ENCODE measurements at places on chromosomes 16 and 17.

- no peak for ATAC-seq
These were observed 18.1 kb upstream of the CNEP1R1 start for GRCh38 chr16:50006964-50007363.

GRCh38 chr17:56185491-56186221, 32.4 kb downstream of the ANKFN1 start:
- peak; percentile 53 for ATAC-seq

GRCh38 chr17:51434434-51435170, 174.3 kb downstream of the UTP18 start:
- ATAC-seq = no peak

DNA sequence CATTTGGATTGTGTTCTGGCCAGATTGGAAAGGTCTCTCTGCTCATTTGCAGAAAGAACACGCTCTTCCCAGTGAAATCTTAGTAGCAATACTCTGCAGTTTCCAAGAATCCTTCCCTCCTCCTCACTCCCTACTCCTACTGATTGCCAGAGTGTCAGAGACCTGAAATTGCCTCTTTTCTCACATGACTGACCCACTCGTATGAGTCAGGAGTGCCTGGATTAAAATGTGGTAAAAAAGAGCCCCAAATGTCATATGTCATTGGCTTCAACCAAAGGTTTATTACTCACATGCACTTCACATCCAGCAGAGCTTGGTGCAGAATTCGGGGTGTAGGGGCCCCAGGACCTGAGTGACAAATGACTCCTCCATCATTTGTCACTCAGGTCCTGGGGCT, 39.7 kb upstream of the IRX3 start:
- no peak for ATAC-seq

DNA sequence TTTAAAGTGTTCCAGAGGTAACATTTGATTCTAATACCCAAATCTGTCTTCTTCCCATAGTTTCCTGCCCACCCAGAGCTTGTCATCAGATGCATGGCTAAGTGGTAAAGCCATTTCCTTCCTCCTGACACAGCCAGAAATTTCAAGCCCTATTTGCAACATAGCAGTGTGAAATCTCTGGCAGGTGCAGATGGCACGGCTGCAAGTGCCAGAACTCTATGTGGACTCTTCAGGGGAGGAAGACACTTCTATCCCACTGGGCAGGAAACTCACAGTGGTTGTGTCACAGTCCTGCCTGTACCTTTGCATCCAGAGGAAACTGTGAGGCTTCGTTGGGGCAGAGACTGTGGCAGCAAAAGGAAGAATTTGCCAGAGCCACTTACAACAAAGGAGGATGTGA, 13.2 kb downstream of the DYNLRB2 start:
- ATAC-seq = no peak

DNA sequence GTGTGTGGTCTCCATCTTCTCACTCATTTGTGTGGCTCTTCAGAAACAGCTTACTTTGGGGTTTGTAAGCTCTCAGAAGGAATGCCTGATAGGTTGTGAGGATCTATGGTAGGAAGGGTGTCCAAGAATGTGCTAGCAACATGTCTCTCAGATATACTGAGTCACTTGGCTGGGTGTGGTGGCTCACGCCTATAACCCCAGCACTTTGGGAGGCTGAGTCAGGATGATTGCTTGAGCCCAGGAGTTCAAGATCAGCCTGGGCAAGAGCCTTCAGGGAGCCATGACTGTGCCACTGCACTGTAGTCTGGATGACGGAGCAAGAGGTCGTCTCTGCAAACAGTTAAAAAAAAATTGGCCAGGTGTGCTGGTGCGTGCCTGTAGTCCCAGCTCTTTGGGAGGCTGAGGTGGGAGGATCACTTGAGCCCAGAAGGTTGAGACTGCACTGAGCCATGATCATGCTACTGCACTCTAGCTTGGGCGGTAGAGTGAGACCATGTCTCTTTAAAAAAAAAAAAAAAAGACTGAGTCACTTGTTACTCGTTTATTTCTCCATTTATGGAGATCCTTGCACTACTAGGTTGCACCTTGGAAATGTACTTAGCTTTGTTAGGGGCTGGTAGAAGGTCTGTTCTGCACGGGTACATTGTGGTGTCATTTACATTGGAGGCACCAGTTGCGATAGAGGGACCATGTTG, 232.0 kb downstream of the SNX29 start:
- ATAC-seq = no peak

- no peak for ATAC-seq
These were observed 171.0 kb downstream of the XYLT1 start for GRCh38 chr16:17299790-17300189.

DNA sequence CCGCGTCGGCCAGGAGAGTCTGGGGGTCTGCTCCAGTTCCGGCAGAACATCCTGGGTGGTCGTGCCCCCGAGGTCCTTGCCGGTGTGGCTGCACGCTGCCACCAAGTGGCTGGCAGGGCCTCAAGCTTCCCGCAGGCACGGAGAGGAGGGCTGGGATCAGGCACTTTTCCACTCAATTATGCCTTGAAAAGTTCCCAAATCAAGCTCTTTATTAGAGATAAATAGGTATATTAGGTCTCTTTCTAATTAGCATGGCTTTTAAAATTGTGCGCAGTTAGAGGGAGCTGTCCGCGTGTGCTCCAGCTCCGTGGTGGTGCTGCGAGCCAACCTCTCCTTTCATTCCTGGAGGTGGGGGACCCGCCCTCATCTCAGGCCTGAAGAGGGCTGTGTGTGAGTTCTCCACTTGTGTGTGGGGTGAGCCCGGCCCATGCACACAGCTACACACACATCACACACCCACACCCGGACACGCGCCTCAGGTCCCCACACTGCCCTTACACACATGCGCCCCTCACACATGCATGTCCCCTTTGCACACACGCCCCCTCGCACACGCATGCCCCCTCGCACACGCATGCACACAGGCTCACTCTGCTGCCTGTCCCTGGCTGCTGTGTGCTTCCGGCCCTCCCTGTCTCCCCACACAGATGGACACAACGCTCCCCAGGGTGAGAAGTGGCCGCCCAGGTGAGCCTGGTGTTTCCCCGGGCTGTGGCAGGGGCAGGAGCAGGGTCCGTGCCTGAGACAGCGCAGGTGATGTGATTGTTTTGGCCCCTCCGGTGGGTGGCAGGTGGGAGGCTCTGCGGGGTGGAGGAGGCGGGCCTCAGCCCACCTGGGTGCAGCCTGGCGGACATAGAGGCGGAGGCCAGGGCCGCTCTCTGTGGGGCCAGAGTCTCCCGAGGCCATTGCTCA, 28.8 kb downstream of the CACNA1H start:
- ATAC-seq = no peak

- ATAC-seq = no peak
These were observed 646 bp upstream of the HES7 start for GRCh38 chr17:8124350-8125153.

DNA sequence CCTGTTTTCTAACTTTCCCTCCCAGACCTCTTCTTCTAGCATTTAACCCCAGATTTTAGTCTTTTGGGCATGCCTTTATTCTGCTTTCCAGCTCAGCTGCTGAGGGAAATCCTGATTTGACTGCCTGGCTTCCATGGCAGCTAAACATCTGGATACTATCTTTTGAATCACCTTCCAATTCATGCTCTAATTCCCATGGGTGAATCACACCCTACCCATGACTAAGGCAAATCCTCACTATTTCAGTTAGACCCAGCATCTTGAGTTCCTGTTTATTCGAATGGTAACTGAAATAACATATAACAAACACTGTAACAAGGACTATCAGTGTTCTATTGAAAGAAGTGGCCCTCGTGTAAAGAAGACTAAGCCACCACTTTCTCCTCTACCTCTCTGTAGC, 29.8 kb downstream of the CA10 start:
- ATAC-seq = no peak

DNA sequence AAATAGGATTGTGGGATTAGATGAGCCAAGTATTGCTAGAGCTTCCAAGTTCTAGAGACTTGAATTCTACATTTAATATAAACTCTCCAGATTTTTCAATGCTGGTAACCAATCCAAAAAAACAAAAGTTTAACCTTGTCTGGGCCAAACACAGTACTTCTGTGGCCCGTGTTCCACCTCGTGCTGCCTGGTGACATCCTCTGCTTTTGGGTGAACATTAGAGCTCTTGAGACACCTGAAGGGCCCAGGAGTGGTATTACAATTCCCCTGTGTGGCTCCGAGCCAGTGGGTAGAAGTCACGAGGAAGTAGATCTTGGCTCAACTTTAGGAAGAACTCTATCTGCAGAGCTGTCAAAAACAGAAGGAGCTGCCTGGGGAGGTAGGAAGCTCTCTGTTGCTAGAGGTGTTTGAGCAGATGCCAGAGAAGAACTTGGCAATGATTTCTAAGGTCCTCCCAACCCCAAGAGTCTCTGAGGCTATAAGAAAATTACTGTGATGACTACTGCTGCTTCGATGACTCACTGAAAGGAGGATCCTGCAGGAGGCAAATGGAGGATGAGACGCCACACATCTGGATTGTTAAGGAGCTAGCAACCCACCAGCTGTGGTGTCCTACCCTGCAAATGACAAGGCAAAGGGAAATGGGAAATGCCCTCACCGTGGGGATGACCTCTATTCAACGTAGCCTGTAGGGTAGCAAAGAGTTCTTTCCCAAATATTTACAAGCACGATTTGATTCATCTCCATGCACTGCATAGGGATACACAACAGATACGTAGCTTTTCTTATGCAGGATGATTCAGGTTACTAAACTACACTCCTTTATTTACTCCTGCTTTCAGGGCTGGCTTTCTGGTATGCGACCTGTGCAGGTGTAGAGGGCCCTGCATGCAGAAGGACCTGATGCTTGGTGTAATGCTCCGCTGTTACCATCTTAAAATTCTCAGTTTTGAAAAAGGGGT, 45.8 kb upstream of the GAS7 start:
- ATAC-seq = no peak

GRCh38 chr16:9050102-9050830, 41.2 kb upstream of the HAPSTR1 start:
- no peak for ATAC-seq

GRCh38 chr16:1101573-1102332, 5.7 kb upstream of the C1QTNF8 start:
- ATAC-seq = no peak

GRCh38 chr16:27717726-27718125, 167.8 kb downstream of the KATNIP start:
- ATAC-seq = no peak

- no peak for ATAC-seq
These were observed 109.4 kb downstream of the MRTFB start for GRCh38 chr16:14180481-14180944.

- ATAC-seq = no peak
These were observed 361.8 kb upstream of the CDH5 start for GRCh38 chr16:66004699-66005098.

DNA sequence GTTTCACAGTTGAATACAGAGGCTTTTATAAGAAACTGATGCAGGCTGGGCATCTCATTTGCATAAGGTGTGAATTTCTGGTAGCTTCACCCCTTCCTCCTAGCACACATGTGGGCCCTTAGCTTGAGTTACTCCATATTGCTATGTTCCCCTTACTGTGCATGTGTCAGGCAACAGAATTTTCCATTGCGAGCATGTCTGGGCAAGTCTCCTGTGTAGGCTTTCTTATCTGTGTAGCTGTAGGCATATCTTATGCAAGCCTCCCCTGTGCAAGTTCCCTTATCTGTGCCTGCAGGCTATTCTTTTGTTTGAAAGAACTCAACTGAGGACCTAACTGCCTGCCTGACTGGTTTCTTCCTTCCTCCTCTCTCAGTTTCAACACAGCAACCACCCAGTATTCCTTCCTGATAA, 597.4 kb upstream of the CDH5 start:
- ATAC-seq = no peak

DNA sequence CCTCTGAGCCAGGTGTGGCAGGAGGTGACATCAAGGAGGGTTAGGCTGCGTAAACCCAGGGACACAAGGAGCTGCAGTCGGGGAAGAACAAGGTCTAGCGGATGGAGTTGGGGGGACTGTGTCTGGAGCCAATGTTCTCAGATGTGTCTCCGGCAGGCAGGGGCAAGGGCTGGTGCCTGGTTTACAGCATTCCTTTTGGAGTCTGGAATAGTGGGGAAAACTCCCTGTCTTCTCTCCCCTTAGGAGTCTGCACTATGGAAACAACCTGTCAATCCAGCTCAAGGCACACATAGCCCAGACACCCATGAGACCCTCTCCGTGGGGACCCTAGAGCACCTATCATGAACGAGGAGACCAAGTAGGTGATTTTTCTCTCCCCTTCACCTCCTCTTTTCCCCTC, 27.5 kb downstream of the NLRC5 start:
- ATAC-seq = no peak

DNA sequence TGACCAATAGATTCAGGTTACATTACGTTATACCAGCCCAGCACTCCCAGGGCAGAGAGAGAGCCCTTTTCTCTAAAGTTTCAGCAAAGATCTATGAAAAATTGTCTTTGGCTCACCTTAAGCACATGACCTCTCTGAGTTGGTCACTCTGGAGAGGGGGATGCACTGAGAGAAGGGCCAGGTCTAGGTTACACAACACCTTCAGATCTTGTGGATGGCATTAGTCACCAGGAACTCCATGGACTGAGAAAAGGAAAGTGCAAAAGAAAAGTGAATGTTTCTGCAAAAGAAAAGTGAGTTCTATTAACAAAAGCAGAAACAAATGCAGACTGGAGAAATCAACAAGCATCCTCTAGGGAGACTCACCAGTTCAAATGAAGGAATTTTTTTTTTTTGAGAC, 253.3 kb upstream of the SALL1 start:
- no peak for ATAC-seq

- peak; percentile 98 for ATAC-seq
These were observed 2093.4 kb downstream of the TP53TG3F start for GRCh38 chr16:35552763-35553162.

GRCh38 chr16:73350707-73351452, 303.0 kb upstream of the ZFHX3 start:
- ATAC-seq = no peak

DNA sequence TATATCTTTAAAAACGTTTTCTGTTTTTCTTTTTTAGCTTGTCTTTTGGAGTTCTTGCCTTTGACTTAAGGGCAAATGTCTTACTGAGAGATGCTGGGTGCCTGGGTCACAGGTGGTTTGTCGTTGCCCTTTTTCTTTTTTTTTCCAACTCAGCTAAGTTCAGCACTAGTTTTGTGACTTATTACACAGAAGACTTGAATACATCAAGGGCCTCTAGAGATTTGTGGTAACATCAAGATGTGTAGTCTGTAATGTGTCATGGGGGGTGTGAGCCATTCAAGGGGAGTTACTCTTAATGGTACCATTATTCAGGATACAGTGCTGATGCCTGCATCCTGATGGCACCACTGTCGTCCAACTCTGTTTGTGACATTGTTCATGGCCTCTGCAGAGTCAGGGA, 95.1 kb downstream of the PRKCA start:
- ATAC-seq = no peak
